ENCODE measurements at places on chromosomes 2 and 18.

GRCh38 chr18:70659036-70659925 lies 370.4 kb downstream of the SOCS6 start:
- no peak for DNase-seq

DNA sequence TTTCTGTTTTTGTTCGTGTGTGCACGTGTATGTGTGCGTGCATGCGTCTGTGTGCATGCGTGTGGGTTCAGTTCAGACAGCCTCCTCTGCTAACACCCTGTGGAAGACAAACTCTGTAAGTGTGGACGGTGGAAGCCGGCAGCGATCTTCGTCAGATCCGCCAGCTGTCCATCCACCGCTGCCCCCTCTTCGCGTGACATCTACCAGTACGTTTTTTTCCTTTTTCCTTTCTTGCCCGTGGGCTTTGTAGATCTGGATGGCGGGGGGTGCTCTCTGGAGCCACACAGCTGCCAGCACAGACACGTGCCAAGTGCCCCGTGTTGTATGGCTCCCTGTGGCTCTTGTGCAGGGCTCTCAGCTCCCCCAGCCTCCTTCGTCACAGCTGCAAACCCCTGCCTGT lies 32.3 kb downstream of the ITGB1BP1 start:
- DNase-seq = no peak

GRCh38 chr2:204197336-204198005 lies 260.9 kb downstream of the ICOS start:
- DNase-seq = no peak

DNA sequence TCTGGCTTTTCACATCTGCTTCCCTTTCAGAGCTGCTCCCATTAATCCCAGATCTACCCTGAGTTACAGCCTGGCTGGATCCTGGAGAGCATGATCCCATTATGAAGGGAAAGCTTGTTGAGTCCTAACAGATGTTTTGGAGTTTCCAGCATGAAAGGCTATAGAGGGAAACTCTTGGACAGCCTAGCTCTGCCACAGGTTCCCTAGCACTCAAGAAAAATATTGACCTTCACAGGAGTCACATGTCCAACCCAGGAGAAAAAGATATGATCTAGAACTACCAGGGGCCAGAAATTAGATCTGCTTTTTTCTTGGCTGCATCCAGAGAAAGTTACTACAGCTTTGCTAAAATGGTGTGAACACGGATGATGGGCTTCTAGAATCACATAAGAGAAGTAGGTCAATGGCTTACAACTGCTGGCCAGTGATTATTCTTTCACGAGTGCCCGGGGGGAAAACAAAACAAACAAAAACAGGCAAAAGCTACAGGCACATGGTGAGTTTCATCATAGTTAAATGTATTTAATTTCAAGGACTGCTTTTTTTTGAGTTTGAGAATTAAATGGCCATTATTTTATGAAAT lies 15.9 kb downstream of the CCDC93 start:
- no peak for DNase-seq

- no peak for DNase-seq
These were observed 210.1 kb upstream of the LRATD1 start for GRCh38 chr2:14422426-14422825.

GRCh38 chr2:3839476-3839875 lies 136.1 kb downstream of the DCDC2C start:
- no peak for DNase-seq

DNA sequence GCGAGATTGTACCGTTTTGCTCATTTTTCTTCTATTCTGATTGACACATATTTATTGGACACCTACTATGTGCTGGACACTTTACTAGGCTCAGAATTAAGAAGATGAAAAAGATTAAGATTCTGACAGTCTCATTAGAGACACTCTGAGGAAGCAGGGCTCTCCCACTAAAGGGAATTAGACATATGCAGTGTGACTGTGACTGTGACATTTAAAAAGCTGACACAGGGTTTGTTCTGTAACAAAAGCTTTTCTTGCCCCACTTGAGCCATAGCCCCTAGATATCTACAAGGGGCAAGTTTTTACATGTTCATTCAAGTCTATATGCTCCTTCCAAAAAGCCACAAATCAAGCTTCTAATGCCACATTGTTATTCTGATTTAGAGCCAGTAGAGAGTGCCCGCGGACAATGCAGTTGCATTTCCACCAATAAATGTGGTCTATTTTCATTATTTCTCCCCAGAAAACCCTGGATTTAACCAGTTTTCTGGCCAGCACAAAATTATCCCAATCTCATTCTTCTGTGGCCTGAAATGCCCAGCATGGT lies 9.8 kb downstream of the ARHGAP25 start:
- DNase-seq = no peak

DNA sequence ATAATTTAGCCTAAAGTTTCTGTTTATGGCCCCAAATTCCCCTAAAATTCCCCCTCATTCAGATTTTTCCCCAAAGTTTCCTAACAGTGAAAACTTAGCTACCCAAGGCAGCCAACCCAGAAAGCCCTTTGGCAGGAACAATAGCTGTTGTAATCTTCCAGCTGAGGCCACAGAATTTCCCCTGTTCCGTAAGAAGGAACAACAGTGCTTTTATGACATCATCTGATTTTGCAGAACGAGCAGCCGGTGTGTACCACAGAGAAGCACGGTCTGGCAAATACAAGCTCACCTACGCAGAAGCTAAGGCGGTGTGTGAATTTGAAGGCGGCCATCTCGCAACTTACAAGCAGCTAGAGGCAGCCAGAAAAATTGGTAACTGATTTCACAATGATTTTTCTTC lies 6.3 kb downstream of the TNFAIP6 start:
- no peak for DNase-seq

DNA sequence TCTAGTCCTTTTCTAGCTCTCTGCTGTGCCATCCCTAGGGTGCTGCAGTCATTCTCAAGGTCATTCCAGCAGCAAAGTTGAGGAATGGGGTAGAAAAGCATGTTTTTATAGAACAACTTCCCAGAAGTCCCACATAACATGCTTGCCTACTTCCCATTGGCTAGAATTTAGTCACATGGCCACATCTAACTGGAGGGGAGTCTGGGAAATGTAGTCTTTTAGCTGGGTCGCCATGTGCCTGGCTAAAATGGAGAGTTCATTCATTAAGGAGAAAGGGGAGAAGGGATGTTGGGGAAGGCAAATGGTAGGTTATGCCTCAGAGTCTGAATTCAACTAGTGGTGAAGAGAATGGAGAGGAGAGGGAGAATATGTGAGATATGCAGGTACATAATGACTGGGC lies 85.7 kb downstream of the SLC4A3 start:
- no peak for DNase-seq

DNA sequence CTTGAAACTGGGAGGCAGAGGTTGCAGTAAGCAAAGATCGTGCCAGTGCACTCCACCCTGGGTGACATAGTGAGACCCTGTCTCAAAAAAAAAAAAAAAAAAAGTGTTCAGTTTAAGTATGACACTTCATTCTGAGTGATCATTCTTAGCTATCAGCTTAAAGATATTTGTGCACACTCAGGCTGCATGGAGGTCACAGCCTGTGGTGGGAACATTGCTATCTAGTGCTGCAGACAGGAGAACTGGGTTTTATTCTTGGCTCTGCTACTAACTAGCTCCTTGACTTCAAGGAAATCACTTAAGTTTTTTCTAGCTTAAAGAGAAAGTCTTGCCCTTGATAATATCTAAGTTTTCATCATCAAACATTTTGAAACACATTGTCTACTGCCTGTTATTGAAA lies 391.3 kb upstream of the CDH7 start:
- no peak for DNase-seq

GRCh38 chr18:66346833-66347588 lies 256.9 kb downstream of the CDH19 start:
- no peak for DNase-seq

DNA sequence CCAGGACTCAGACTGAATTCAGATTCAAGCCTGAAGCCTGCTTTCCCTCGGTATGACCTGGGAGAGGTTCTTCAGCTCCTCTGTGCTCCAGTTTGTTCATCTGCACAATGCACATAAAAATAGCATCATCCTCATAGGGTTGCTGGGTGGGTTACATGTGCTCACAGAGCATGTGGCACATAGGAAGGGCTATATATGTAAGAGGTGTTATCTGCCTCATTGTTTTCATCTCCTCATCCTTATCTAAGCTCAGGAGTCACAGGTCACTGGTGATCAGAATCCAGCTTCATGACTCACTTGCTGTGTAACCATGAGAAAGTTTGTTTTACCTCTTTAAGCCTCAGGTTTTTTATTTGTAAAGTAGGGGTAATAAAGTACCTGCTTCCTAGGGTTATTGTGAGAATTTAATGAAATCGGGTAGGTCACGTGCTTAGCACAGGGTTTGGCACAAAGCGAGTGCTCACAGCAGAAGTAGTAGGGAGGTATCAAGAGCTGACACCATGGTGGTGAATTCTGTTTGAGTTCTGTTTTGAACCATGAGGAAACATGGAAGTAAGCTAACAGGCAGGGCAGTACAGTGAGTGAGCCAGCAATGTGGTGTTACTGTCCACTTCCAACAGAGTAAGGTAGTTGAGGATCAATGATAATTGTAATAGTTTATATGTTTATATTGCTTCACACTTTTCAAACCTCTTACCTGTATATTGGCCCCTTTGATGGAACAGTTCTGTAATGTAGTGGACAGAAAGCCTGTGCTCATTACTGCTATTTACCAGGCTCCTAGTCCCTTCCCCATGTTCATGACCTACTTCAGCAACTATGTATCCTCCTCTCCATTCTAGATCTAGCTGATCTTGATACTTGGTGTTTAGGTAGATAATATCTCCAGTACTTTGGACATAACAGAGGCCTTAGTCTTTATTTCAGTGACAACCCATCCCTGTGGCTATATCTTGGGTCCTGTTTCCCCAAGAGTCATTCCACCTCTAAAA lies 141.4 kb upstream of the LTBP1 start:
- DNase-seq = no peak

DNA sequence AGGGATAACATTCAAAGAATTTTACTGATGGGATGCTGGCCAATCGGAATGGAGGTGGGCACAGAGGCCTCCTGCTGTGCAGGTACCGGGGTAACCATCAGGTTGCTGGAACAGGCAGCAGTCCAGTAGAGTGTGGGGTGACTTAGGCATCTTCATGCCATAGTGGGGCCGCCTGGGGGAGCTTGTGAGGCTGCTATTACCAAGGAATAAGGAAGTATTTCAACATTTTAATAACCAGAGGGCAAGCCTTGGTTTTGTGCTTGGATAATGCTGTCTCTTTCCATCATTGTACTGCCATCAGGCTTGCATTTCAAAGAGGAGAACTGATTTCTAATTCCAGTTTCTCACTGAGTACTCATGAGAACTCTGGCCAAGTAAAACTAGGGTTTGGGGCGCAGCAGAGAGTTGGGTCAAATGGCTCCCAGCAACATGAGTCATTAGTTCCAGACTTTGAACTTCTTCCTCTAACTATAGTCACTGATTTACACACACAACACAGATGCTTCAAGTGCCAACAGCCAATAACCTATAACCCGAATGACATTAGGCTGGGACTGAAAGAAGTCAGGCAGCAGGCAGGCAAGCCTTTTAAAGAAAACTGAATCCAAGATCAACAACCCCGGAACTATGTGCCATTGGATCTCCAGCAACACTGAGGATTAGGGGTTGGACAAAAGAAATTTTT lies 56.1 kb upstream of the FHL2 start:
- no peak for DNase-seq

DNA sequence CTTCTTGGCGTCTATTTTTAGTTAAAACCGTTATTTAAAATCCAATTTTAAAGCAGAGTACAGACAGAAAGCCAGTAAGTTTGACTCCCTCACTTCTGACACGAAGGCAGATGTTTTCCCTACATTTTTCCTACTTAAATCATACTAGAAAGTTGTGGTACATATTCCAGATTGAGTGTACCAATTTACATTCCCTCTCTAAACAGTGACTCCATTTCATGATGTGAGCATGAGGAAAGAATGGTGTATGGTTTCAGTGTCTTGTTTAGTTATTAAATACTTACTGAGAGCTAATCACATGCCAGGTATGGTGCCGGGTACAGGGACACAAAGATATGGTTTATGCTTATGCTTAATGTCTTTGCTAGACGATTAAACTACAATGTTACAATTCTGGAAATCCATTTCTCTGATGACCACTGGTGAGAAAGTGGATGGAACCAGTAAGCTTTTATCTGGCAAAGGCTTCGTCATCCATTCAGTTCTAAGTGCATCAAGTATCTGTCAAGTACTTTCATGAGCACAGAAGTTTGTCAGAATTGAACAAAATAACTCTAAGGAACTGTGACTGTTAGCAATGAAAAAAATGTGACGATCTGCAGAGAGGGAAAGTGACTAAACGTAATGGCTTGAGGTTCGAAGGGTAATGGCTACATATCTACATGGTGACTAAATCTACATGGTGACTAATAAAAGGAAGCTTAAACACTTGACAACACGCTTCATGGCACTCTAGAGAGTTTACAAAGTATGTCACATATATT lies 25.7 kb downstream of the MAP4K3 start:
- no peak for DNase-seq

DNA sequence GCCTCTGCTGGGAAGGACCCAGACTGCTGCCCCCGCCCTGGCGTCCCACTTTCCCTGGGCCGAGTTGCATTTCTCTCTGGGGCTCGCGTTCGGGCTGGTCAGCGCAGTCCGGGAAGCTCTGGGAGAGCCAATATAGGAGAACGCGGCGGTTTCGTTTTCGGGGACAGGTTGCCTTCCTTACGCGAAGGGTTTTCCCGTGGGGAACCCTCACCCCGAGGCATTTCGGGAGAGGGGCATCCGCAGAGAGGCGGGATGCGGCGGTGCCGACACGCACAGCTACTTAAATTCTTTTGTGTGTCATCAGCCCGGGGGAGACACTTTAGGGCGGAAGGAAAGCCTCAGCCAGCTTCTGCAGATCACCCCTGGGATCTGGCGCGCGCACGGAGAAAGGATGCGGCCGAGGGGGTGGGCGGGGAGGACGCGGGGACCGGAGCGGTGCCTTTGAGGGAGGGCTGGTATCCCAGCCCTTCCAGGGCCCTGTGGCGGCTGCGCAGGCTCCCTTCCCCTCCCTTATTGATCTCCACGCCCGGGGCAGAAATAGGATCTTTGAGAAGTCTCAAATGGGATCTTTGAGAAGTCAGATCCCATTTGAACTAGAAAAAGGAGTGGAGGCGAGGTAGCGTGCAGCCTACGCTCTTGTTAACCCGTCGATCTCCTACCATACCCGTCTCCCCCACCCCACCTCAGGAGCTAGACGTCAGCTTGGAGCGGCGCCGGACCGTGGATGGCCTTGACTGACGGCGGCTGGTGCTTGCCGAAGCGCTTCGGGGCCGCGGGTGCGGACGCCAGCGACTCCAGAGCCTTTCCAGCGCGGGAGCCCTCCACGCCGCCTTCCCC lies 1.2 kb downstream of the GATA6 start:
- DNase-seq = no peak

DNA sequence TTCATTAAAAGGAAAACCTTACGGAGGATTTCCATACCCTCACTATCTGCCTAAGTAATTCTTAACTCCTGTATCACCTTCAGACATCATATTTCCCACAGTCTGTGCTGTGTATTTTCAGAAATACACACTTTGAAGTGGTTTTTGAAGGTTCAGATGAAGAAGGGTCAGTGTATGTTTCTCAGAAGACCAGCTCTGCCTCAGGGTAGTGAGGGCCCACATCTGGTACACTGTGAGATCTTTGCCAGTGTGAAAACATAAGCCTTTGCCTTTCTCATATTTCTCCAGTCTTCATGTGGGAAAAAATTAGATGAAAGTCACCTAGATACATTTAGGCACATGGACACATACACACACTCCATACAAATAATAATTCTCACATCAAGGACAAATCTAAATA lies 408.4 kb downstream of the RIT2 start:
- DNase-seq = no peak

- no peak for DNase-seq
These were observed 2.2 kb downstream of the BUB1 start for GRCh38 chr2:110675679-110676078.

- DNase-seq = no peak
These were observed 2.6 kb downstream of the LPIN1 start for GRCh38 chr2:11748861-11749645.

All from NCI-H774 (cell line).